ENCODE measurements at places on chromosomes 6 and 20.

DNA sequence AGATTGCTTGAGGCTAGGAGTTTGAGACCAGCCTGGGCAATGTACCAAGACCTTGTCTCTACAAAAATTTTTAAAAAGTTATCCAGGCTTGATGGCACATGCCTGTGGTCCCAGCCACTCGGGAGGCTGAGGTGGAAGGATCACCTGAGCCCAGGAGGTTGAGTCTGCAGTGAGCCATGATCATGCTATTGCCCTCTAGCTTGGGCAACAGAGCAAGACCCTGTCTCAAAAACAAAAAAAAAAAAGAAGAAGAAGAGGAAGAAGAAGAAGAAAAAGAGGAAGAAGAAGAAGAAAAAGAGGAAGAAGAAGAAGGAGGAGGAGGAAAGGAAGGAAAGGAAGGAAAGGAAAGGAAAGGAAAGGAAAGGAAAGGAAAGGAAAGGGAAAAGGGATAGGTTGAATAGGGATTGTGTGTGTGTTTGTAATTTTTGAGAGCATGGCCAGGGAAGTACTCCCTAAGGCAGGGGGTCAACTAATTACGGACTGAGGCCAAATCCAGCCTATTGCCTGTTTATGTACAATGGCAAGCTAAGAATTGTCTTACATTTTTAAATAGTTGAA is 43.0 kb upstream of the ZNF217 start:
- DNase-seq: no peak

DNA sequence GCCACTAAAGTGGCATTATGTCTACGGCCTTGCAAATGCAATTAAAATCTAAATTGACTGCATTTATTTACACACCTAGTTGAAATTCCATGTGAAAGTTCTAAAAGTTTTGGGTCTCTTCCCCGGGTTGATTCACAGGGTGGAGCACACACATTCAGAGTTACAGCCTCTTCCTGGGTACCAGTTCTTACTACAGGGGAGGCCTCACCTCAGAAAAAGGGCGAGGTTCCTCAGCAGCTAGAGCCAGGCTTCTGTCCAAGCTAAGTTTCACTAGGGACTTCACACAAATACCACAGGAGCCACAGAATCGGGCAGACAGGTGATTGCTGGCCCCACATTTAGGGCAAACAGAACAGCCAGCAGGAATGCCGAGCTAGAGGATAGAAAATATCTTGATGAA is 52.7 kb downstream of the DZANK1 start:
- no peak for DNase-seq

- DNase-seq: no peak
Observed at GRCh38 chr20:63286781-63287696, 5.9 kb upstream of the COL20A1 start.

DNA sequence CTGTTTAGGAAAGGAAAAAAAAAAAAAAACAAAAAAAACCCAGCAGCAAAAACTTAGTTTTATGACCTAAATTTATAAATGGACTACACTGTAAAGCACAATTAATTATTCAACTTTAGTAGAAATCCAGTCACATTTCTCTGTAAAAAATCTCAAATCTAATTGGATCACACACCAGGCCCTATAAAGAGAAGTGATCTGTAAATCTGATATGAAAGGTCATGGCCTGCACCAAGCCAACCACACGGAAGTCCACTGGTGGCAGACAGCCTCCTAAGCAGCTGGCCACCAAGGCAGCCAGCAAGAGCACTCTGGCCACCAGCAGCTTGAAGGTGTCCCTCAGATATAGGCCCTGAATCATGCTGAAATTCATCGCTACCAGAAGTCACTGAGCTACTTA is 131.6 kb downstream of the HFE start:
- DNase-seq: no peak

DNA sequence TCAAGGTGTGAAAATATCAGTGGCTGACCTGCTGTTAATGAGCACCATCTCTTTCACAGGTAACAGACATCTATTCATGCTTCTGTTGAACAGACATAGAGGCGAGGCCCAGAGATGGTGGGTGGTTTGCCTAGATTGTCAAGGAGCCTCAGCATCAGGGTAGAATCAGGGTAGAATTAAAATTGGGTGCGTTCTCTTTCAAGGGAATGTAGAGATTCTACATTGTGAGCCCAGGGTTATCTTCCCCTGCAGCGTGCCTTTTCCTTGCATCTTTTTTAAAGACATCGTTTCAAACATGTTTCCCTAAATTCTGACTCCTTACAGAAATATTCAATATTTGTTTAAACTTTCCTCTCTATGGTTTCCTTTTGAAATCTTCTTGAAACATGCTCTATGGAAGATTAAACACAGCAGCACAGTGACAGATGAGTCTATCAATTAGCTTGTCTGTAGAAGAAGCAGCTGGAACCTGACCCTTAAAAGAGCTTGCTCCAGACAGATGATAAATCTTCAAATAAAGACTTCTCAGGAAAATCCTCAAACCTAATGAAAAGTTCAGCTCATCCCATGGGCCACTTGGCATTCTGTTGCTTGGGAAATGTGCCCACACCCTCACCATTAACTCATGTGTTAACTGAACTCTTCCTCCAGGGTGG is 119.8 kb downstream of the IPCEF1 start:
- DNase-seq: no peak

- no peak for DNase-seq
Observed at GRCh38 chr6:2719093-2719455, 31.6 kb downstream of the MYLK4 start.
